ENCODE measurements at places on chromosomes 4 and X.

DNA sequence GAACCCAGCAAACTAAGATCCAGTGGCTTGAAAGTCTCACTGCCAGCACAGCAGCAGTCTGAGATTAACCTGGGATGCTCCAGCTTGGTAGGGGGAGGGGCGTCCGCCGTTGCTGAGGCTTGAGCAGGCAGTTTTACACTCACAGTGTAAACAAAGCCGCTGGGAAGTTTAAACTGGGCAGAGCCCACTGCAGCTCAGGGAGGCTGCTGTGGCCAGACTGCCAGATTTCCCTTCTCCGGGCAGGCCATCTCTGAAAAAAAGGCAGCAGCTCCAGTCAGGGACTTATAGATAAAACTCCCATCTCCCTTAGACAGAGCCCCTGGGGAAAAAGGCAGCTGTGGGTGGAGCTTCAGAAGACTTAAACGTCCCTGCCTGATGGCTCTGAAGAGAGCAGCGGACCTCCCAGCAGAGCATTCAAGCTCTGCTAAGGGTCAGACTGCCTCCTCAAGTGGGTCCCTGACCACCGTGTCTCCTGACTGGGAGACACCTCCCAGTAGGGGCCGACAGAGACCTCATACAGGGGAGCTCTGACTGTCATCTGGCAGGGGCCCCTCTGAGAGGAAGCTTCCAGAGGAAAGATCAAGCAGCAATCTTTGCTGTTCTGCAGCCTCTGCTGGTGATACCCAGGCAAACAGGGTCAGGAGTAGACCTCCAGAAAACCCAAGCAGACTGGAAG lies 45.1 kb upstream of the CDX4 start:
- DNase-seq = no peak

DNA sequence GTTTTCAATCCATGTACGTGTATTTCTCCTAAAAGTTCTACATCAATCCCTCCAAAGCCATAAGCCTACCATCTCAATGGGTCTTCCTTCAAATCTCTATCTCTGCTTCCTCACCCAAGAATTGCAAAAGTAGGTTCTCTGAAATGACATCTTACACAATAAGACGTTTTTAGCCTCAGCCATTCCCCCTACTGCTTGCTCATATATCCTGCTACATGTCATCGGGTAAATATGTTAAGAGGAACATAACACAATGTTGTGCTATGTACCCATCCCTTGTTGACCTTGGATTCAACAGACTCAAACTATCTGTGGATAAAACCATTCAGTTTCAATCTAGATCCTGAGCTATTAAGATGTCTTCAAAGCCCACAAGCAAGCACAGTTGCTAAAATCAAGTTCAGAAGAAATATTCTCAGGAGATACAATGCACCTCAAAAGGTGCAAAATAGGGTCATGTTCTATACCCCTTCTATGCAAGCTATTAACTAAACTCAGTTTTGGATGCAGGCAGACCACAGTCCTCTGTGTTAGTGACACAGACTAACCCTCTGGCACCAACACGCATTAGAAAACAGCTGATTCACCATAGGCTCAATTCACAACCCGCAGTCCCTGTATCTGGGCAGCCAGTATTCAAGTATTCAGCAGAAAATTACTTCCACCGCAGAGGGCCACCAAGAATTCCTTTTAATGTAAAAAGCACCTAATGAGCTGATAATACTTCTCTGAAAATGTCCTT lies 56.8 kb downstream of the CD99L2 start:
- DNase-seq = no peak

DNA sequence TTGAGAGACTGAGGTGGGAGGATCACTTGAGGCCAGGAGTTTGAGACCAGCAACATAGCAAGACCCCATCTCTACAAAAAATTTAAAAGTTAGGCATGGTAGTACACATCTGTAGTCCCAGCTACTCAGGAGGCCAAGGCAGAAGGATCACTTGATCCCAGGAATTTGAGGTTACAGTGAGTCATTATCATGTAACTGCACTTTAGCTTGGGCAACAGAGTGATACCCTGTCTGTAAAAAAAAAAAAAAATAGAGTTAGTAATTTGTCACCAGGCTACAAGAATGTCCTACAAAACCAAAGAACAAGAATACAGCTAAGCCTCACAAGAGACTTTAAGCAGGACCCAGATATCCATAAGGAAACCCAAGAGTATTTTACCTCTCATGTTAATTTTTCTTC lies 27.0 kb upstream of the RAB28 start:
- no peak for DNase-seq

DNA sequence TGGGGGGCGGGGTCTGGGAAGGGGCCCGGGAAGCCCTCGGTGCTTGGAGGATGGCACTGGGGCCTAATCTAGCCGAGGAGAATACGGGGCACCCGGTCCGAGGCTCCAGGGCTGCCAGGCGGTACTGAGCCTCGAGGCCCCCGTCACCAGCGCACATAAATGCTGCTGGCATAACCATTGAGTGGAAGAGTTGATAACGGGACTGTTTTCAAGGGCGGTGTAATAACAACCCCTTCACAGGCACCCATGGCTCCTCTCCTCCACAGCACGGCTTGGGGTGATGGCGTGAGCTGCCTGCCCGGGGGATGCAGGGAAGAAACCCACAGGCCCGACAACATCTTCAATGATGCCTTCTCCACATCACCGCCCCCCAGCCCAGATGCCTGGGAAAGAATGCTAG lies 130.7 kb downstream of the FAM53A start:
- no peak for DNase-seq

DNA sequence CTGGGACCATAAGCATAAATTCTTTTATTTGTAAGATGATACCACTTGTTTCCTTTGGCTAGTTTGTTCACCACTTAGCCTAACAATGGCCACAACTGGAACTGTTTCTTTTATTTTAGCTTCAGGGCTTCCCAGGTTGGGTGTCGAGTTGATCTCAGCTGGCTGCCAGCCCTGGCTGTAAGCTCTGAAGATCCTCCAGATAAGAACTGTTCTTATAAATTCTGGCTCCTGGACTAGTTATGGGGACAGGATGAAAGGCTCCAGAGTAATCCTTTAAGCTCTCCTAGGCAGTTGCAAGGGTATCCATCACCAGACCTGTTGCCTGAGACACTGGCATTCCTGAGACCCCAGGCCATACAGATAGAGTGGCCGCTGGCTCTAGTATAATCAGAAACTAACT lies 129.4 kb upstream of the ACSL4 start:
- no peak for DNase-seq

DNA sequence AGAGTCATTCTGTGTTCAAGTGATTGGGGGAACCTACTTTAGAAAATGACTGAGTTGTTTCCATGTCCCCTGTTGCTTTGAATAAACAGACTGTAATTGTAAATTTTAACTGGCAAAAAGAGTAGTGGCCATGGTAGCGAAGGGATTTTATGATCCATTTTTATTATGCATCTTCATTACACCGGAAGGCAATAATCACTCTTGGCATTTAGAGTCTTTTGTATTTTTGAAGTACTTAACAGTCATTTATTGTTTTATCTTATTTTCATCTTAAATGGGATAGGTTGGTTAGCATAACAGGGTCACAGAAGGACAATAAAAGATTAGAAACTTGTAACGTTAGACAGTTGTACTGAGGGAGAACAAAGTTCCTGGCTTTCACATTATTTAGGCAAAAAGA lies 11.0 kb upstream of the OTC start:
- DNase-seq = no peak

GRCh38 chrX:134174859-134175258 lies 62.1 kb upstream of the CCDC160 start:
- DNase-seq = no peak

GRCh38 chrX:9855561-9856283 lies 69.5 kb downstream of the SHROOM2 start:
- DNase-seq = no peak

- DNase-seq = no peak
Measured at GRCh38 chr4:70583952-70584834, 7.9 kb upstream of the AMBN start.

- no peak for DNase-seq
Measured at GRCh38 chr4:79757600-79757999, 315.4 kb downstream of the ANTXR2 start.

GRCh38 chrX:103629318-103630170 lies 769 bp downstream of the TCEAL1 start:
- no peak for DNase-seq

DNA sequence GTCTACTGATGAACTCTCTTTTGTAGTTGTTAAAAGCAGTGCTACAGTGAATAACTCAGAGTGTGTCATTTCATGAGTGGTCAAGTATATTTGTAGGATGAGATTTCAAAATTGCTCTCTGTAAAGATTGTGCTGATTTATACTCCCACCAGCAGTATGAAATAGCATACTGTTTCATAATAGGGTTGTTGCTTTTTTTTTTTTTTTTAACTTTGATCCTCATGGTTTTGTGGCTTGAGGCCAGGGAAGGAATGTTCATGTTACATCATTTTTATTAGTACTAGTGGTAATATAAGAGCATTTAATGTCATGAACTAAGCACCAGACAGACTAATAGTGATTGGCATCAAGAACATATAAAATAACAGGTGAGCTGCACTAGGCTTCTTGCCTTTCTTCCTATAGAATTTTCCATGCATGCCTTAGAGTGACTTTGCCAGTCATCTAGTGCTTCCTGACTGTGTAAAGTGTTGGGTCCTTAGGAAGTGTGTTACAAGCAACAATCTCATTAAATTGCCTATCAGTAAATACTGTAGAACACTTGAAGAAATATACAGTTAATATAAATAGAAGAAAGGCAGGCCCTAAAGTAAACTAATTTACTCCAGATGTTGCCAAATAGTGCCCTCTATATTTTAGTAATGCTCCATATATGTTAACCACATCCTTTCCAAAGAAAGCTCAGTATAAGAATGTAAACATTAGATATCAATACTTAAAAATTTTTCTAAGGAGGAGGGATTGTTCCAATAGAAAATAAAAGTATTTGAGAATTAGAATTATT lies 38.6 kb upstream of the MSMO1 start:
- no peak for DNase-seq

- no peak for DNase-seq
Measured at GRCh38 chrX:10397349-10397748, 223.0 kb downstream of the MID1 start.

DNA sequence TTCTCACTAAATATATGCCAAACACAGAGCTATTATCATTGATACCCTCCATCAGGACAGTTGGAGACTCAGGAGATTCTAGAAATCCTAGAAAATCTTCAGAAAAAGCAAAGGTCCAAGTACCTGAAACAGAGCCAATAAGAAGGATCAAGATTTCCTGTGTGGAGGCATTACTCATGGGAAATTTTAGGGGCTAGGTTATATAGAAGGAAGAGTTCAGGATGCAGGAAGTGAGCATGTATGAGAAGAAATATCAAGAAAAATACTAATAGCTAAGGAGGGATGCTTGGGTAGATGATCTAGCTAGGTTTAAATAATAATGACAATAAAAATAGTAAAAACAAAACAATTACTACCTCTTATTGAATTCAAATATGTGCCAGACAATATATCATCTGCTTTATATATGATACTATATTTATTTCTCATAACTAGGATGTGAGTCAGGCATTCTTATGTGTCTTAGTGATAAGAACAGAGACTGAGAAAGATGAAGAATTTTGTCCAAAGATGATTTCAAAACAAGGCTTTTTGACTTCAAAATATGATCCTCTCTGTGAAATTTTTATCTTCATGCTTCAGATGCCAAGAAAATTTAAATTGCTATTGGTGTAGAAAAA lies 66.4 kb upstream of the HHIP start:
- no peak for DNase-seq

DNA sequence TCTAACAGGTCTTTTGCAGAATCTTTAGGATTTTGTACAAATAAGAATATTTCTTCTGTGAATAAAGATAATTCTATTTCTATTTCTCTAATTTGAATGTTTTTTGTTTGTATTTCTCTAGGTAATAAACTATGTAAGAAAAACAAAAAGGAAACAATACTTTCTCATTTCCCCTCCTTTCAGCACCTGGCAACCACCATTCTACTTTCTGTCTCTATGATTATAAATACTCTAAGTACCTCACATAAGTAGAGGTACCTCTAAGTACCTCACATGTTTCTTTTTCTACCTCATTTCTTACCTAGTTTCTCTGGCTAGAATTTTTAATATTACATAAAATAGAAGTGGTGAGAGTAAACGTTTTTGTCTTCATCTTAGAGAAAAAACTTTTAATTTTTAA lies 550.0 kb downstream of the EPHA5 start:
- no peak for DNase-seq

DNA sequence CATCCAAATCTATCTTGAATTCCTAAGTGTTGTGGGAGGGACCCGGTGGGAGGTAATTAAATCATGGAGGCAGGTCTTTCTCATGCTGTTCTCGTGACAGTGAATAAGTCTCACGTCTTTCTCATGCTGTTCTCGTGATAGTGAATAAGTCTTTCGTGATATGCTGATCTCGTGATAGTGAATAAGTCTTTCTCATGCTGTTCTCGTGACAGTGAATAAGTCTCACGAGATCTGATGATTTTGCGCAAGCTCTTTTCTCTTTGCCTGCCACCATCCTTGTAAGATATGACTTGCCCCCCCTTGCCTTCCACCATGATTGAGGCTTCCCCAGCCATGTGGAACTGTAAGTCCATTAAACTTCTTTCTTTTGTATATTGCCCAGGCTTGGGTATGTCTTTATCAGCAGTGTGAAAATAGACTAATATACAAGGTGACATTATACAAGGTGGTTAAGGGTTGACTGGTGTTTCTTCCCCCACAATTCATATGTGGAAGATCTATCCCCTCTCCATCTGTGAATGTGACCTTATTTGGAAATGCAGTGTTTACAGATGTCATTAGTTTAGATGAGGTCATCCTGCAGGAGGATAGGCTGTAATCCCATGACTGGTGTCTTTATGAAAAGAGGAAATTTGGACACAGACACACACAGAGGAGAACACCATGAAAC lies 27.6 kb downstream of the ARSD start:
- DNase-seq = no peak

GRCh38 chrX:97806946-97807345 lies 923.2 kb downstream of the RPA4 start:
- no peak for DNase-seq

DNA sequence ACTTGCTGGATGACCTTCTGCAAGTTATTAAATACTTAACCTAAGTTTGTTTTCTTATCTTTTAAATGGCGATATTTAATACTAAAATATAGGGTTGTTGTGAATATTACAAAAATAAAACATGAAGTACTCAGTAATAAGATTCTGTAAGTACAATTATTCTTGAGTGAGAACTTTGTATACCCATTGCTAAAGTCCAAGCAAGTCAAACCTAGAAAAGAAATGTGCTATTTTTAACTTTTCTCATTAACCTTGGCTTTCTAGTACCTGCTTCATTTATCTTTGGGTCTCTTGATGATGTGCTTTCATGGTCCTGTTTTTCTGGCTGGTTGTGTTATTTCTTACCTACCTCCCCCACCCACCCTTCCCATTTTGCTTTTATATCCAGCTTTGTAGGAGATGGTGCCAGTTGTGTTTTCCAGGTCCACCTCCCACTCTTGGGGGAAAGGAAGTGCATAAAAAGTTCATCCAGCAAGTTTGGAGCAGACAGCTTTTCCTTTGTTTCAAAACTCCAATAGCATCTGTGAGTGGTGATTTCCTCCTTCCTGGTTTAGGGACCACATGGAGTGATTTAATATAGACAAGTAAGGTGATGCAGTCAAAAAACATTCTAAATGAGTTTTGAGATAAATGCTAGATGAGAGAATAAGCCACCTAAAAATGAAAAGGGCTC lies 7.5 kb upstream of the CXCL8 start:
- DNase-seq = no peak

GRCh38 chrX:106752101-106752678 lies 25.7 kb downstream of the RNF128 start:
- DNase-seq = no peak

GRCh38 chrX:122739770-122740169 lies 444.3 kb upstream of the GRIA3 start:
- no peak for DNase-seq

GRCh38 chrX:38379088-38379487 lies 26.7 kb downstream of the OTC start:
- no peak for DNase-seq

All from activated CD8-positive, alpha-beta memory T cell treated with anti-CD3 and anti-CD28 coated beads for 1 hour (primary cell).